ENCODE measurements at places on chromosomes 4 and X.

DNA sequence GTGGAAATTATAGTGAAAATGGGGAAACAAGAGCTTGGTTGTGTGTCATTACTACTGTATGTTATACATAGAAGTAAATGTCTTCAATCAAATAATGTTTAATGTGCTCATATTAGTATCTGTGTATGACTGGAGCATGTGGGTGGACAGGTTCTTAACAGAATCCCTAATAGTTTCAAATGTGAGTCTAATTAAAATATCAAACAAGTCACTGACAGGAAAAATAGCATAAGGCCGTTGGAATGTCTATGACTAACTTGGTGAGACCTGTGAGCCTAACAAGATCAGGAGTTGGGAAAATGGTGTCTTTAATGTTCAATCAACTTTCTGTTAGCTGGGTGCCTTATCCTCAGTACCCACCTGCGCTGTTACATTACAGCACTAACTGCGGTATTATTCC is 6.2 kb upstream of the CXCL3 start:
- DNase-seq, result no peak

- DNase-seq, result no peak
Measured at GRCh38 chr4:162229670-162230069, 65.9 kb upstream of the FSTL5 start.

GRCh38 chr4:95155759-95156451 is 392.9 kb downstream of the UNC5C start:
- no peak for DNase-seq

- DNase-seq, result peak; percentile 66
Measured at GRCh38 chr4:3285558-3286334, 7.1 kb upstream of the RGS12 start.

GRCh38 chrX:100994352-100995281 is 25.1 kb downstream of the ARL13A start:
- DNase-seq, result no peak

- DNase-seq, result no peak
Measured at GRCh38 chrX:23373129-23373804, 38.6 kb downstream of the PTCHD1 start.

DNA sequence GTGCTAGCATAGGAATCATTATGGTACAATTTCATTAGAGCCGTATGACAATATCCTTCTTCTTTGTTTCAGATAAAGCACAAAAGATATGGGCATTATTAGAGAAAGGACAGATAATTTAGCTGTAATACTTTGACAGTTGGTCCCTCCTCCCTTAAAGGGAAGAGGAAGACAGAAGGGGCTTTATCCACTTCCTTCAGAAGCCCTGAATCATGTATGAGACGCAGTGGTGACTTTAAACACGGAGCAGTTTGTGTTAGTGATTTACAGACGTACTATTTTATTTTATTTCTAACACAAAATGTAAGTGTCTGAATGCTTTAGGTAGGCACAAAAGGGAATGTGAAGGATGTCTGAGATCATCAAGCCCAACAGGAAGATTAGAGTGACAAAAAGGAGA is 467.7 kb downstream of the IL15 start:
- no peak for DNase-seq

- DNase-seq, result no peak
Measured at GRCh38 chr4:144646523-144647094, 653 bp downstream of the HHIP start.

DNA sequence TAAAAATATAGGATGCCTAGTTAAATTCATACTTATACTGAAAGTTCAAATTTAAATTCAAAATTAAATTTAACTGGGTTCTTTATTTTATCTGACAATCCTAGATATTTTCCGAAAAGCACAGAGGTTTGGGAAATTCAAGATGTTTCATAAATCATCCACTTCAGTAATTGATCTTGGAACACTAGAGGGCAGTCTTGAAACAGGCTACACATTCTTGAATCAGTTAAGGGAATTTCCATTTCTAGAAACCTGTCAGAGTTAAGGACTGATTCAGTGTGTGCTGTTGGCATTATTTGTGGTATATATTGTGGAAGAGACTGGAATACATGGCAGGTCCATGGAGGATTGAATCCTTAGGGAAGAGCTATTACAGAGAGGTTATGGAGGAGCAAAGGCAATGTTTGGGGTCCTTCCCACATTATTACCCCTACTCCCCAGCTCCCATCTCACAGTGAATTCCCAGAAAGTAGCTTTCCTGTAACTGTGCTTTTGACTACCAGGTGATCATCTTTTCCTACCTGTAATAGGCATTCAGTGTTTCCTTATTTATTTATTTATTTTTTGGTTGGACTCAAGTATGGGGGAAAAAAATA is 92.9 kb downstream of the EGF start:
- no peak for DNase-seq

DNA sequence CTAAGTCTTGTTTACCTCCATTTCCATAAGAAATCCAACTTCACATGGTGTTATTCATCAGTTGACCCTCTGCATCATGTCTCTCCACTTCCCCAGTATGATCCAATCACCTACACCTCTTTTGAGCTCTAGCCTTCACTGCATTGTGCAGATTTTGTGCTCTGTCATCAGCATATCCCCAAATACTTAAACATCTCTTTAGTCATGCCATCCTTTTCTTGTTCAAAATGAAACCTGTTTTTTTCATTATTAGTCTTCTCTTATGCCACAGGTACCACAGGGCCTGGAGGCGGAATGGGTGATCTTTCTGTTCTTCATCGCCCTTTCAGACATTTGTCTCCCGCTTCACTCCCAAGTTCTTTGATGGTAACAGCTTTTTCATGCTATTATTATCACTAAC is 382.7 kb upstream of the GALNTL6 start:
- no peak for DNase-seq

DNA sequence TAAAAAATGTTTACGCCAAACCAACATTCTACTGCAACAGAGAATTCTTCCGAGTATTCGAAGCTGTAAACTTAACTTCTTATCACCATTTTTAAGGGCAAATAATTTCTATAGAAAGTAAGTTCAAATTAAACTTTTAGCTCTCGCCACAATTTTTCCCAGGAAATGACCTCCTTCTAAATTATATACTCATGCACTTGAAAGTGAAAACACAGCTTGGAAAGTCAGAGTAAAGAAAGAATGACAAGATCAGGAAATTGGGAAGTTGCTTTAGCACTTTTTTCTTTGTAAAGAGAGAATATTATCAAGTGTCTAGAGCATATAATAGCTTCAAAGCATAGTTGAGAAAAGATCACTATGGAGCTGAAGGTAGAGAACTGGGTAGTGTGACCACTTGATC is 1.2 kb downstream of the CYBB start:
- DNase-seq, result no peak

- DNase-seq, result no peak
Measured at GRCh38 chr4:143616771-143617170, 83.7 kb downstream of the FREM3 start.

All from heart left ventricle (tissue), 16 donors.